ENCODE measurements at places on chromosomes 7 and 10. TPM values are rescaled to one million over a fixed set of nuclear protein-coding genes. Genes with fewer than 3 reads are reported as not detected.

Gene ADAP1
- 3.1 TPM for total RNA-seq

Gene COBL
- 0.39 TPM for total RNA-seq

Gene SPDYE1
- total RNA-seq, result not detected

Gene ZNF117
- 8.0 TPM for total RNA-seq

Gene AGR3
- not detected for total RNA-seq

Gene MBLAC1
- total RNA-seq, result 5.2 TPM

Measured in Panc1 (cell line).